ENCODE measurements at places on chromosomes 2 and 18. TPM values are rescaled to one million over a fixed set of nuclear protein-coding genes. Genes with fewer than 3 reads are reported as not detected.

GRCh38 chr18:11791131-11791530 is 60.1 kb upstream of the CHMP1B start:
- no peaks in the 10 kb centered on the region for H3K4me1 ChIP-seq
- no peaks in the 10 kb centered on the region for H3K36me3 ChIP-seq
- DNase-seq, result no peak
- peaks cover 18% of the 10 kb centered on the region for H3K27me3 ChIP-seq

DNA sequence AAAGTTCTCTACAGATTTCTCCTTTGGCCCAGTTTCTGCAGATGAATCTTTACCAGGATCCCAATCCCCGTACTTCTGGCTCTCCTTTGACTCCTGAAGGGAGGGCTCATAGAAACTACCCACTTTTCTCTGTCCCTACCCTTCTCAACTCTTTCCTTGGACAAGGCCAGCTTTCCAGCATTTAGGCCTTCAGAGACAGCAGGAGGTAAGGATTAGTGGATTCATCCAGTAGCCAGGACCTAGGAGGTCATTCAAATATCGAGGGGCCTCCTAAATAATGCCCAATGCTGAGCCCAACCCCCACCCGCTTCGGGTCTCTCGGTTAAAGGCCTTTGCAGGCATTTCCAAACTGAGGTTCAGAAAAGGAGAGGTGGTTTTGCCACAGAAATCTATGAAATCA is 4.8 kb upstream of the ZNF532 start:
- no peak overlapping the region for H3K4me3 ChIP-seq
- H3K36me3 ChIP-seq, result peaks cover 34% of the 10 kb centered on the region
- peaks cover 49% of the 10 kb centered on the region for H3K4me1 ChIP-seq
- no peaks in the 10 kb centered on the region for H3K27me3 ChIP-seq

GRCh38 chr2:232146294-232146693 is 184.8 kb downstream of the DIS3L2 start:
- H3K4me3 ChIP-seq, result no peak overlapping the region
- no peaks in the 10 kb centered on the region for H3K27me3 ChIP-seq
- DNase-seq, result no peak

DNA sequence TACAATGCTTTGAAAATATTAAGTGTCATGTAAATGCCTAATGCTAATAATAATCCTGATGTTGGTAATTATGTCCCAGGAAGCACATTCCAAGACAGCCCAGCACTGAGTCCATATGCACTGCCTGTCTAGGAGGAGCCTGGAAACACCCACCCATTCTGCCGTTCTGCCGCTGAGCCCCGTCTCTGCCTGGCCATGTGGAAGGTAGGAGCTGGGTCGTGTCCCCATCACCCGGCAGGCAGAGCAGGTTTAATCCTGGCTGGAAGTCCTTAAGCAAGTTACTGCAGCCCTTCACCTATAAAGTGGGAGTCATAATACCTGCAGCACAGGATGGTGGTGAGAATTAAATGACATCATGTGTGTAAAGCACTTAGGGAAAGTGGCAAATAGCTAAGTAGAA is 13.1 kb upstream of the EN1 start:
- H3K4me3 ChIP-seq, result no peak overlapping the region
- H3K4me1 ChIP-seq, result peaks cover 11% of the 10 kb centered on the region
- no peak overlapping the region for H3K27ac ChIP-seq
- no peak for DNase-seq
- peaks cover 4% of the 10 kb centered on the region for H3K36me3 ChIP-seq

GRCh38 chr2:240478346-240479110 is 43.1 kb downstream of the GPC1 start:
- no peak for DNase-seq
- H3K4me3 ChIP-seq, result no peak overlapping the region
- H3K36me3 ChIP-seq, result peaks cover 17% of the 10 kb centered on the region
- H3K27ac ChIP-seq, result no peak overlapping the region
- H3K27me3 ChIP-seq, result no peaks in the 10 kb centered on the region

DNA sequence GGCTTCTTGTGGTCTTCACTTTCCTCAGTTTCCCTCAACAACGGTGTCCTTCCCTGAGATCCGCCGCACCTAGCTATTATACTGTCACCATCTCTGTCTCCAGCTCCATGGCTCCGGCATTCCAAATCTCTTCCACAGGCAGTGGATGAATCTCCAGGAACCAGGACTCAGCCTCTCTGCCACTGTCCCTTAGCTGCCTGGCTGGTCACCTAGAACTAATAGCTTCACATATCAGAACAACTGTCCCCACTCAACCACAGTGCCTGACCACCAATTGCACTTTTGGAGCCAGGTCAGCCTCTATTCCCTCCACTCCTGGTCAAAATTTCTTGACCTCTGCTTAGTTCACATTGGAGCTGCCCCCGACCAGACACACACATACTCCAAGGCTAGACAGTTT is 38.1 kb upstream of the AFF3 start:
- no peak overlapping the region for H3K4me3 ChIP-seq
- H3K27ac ChIP-seq, result no peak overlapping the region
- DNase-seq, result no peak
- no peaks in the 10 kb centered on the region for H3K4me1 ChIP-seq
- no peaks in the 10 kb centered on the region for H3K36me3 ChIP-seq

DNA sequence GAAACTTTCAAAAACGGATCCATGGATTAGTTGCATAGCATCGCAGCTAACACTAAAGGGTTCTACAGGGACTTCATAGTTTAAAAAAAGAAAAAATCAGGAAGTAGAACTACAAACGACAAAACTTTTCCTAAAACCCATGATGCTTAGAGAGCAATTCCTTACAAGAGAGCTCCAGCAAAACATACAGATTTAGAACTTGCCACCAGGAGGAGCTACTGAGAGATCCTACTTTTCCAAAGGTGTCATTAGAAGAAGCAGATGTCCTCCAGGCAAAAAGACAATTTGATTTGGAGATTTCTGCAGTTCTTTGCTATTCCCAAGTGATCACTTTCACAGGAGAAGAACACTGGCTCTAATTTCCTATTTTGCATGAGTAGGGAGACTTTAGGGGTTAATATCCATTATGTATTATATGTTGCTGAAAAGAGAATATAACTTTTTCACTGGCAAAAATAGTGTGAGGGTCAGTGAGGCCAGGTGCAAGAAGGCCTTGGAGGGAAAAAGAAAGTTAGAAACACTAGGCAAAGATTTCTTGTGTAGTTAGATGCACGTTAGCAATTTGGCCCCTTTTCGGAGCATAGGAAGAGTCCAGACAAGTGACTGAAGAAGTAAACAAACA is 436.2 kb downstream of the SUCLG1 start:
- no peaks in the 10 kb centered on the region for H3K36me3 ChIP-seq
- H3K27me3 ChIP-seq, result no peaks in the 10 kb centered on the region
- no peak overlapping the region for H3K4me3 ChIP-seq
- H3K27ac ChIP-seq, result no peak overlapping the region

DNA sequence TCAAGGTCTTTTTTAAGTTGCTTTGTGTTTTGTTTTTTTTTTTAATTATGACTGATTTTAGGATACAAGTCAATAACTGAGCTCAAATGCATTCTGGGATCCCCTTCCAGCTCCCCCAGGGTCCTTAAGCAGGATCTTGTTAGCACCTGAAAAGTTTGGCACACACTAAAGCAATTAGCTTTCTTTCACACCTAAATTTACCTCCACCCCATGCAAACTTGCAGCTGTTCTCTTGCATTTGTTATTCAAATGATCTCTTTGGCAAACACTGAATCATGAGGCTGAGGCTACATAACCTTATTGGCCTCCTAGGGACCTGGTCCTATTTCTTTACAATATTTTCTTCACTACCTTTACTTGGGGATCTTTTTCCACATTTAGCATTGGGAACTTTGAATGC is 2026.1 kb upstream of the CELF4 start:
- no peak overlapping the region for H3K4me3 ChIP-seq
- H3K4me1 ChIP-seq, result peaks cover 3% of the 10 kb centered on the region
- no peaks in the 10 kb centered on the region for H3K36me3 ChIP-seq
- H3K27ac ChIP-seq, result no peak overlapping the region
- DNase-seq, result no peak

- H3K27ac ChIP-seq, result no peak overlapping the region
- no peak for DNase-seq
- no peaks in the 10 kb centered on the region for H3K36me3 ChIP-seq
- H3K27me3 ChIP-seq, result peaks cover 60% of the 10 kb centered on the region
- no peak overlapping the region for H3K4me3 ChIP-seq
Measured at GRCh38 chr18:46449033-46449432, 208.0 kb downstream of the LOXHD1 start.

GRCh38 chr2:8623958-8624591 is 57.8 kb upstream of the ID2 start:
- no peaks in the 10 kb centered on the region for H3K27me3 ChIP-seq
- no peak overlapping the region for H3K27ac ChIP-seq
- H3K36me3 ChIP-seq, result peaks cover 9% of the 10 kb centered on the region
- H3K4me3 ChIP-seq, result no peak overlapping the region

GRCh38 chr2:151198645-151199044 is 63.0 kb downstream of the RBM43 start:
- H3K36me3 ChIP-seq, result no peaks in the 10 kb centered on the region
- H3K4me1 ChIP-seq, result no peaks in the 10 kb centered on the region
- DNase-seq, result no peak
- H3K27me3 ChIP-seq, result peaks cover 15% of the 10 kb centered on the region
- no peak overlapping the region for H3K4me3 ChIP-seq

DNA sequence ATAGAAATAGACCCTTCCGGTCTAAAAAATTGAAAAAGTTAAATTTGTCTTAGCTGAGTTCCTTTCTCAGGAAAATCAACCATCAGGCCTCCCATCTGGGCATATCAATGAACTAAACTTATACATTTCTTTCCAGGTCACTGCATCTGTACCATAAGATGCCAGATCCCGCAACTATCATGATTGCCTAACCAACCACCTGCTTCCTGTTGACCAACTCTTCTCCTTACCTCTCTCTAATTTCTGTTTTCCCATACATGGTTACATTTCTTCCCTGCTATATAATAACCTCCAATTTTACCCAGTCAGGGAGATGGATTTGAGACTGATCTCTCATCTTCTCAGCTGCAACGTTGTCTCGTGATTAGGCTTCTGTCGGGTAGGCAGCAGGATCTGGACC is 228.7 kb downstream of the FSIP2 start:
- H3K36me3 ChIP-seq, result no peaks in the 10 kb centered on the region
- no peaks in the 10 kb centered on the region for H3K27me3 ChIP-seq
- H3K27ac ChIP-seq, result no peak overlapping the region
- H3K4me3 ChIP-seq, result no peak overlapping the region
- no peak for DNase-seq
- H3K4me1 ChIP-seq, result peaks cover 13% of the 10 kb centered on the region

DNA sequence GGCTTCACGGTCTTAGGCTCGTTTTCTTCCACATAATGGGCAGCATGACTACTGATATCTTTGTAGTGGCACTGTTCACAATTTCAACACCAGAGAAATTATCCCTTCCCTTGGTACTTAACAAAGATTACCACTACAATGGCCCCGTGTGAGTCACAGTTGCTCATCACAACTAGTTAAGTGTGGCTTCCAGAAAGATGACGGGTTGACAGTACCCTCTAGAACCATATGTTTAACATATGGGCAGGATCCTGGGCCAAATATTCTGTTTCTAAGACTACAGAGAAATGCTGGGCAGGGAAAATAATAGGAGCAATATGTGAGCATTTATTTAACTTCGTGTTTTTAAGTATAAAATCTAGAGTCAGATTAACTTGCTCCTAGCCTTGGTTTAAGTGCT is 780.1 kb upstream of the LINC00305 start:
- no peaks in the 10 kb centered on the region for H3K4me1 ChIP-seq
- no peaks in the 10 kb centered on the region for H3K27me3 ChIP-seq
- H3K27ac ChIP-seq, result no peak overlapping the region
- H3K4me3 ChIP-seq, result no peak overlapping the region
- no peaks in the 10 kb centered on the region for H3K36me3 ChIP-seq

GRCh38 chr2:46796843-46797625 is 118.6 kb downstream of the MCFD2 start:
- H3K27me3 ChIP-seq, result no peaks in the 10 kb centered on the region
- H3K4me1 ChIP-seq, result peaks cover 52% of the 10 kb centered on the region
- DNase-seq, result no peak
- no peak overlapping the region for H3K4me3 ChIP-seq
- no peaks in the 10 kb centered on the region for H3K36me3 ChIP-seq

- peaks cover 52% of the 10 kb centered on the region for H3K27me3 ChIP-seq
- H3K4me3 ChIP-seq, result no peak overlapping the region
- DNase-seq, result no peak
- no peak overlapping the region for H3K27ac ChIP-seq
Measured at GRCh38 chr2:231187736-231188505, 10.5 kb upstream of the ARMC9 start.

DNA sequence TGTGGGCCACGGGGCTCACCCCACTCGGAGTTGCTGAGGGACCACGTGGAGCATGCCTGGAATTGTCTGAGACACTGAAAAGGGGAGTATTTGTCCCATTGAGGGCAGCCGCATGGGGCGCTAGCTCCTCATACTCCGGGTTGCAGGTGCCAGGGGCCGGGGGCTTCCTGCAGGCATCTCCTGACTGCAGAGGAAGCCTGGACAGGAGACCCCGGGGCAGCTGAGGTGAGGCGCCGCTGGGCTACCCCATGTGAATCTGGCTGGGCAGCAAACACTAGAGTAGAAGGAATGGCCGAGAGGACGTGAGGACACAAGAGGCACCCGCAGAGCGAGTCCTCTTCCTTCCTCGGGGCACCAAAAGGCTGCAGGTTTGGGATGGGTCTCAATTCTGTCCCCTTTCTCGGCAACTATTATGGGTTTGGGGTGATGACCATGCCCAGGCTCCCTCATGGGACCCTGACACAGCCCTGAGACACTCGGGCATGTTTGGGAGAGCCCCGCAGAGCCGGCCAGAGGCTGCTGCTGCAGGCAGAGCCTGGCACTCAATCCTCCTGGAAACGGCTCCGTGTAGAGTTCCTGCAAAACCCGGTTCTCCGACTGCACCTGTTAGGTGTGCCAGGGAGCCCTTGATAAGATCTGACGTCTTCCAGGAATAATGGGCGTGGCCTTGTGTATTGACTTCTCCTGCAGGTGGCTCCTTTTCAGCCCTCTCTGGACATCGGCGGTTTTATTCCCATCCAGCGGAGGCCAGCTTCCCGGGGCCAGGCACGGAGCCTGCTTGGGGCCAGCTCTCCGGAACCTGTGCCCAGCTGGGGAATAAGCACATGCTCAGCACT is 77.0 kb downstream of the CTIF start:
- peaks cover 10% of the 10 kb centered on the region for H3K4me1 ChIP-seq
- peak; percentile 46 for DNase-seq
- no peak overlapping the region for H3K27ac ChIP-seq
- no peak overlapping the region for H3K4me3 ChIP-seq
- H3K36me3 ChIP-seq, result no peaks in the 10 kb centered on the region

The CCDC141 gene
- total RNA-seq, result 0.07 TPM

The IL37 gene
- total RNA-seq, result 2.0 TPM

The CFAP53 gene
- 0.94 TPM for total RNA-seq

The SLC11A1 gene
- 0.12 TPM for total RNA-seq

The CENPA gene
- total RNA-seq, result 23.4 TPM

The CTNNA2 gene
- total RNA-seq, result not detected

The TBC1D8 gene
- total RNA-seq, result 17.0 TPM

The HNMT gene
- 56.5 TPM for total RNA-seq

The PREB gene
- 54.0 TPM for total RNA-seq

The OTOS gene
- not detected for total RNA-seq

The GPR155 gene
- 1.4 TPM for total RNA-seq

The RNF152 gene
- 1.0 TPM for total RNA-seq

The ACMSD gene
- total RNA-seq, result not detected

The TRMT61B gene
- total RNA-seq, result 17.0 TPM

The OR6B2 gene
- total RNA-seq, result not detected

Data from Calu3 (cell line).